ENCODE measurements at places on chromosomes 1 and 21. TPM values are rescaled to one million over a fixed set of nuclear protein-coding genes. Genes with fewer than 3 reads are reported as not detected.
A peak's percentile ranks its signal among the peaks of the same experiment; 100 is the strongest.

- no peak overlapping the region for H3K4me3 ChIP-seq
- H3K4me1 ChIP-seq: peaks cover 20% of the 10 kb centered on the region
- no peak overlapping the region for H3K27ac ChIP-seq
- no peaks in the 10 kb centered on the region for H3K27me3 ChIP-seq
Observed at GRCh38 chr1:208129060-208129459, 115.1 kb downstream of the PLXNA2 start.

DNA sequence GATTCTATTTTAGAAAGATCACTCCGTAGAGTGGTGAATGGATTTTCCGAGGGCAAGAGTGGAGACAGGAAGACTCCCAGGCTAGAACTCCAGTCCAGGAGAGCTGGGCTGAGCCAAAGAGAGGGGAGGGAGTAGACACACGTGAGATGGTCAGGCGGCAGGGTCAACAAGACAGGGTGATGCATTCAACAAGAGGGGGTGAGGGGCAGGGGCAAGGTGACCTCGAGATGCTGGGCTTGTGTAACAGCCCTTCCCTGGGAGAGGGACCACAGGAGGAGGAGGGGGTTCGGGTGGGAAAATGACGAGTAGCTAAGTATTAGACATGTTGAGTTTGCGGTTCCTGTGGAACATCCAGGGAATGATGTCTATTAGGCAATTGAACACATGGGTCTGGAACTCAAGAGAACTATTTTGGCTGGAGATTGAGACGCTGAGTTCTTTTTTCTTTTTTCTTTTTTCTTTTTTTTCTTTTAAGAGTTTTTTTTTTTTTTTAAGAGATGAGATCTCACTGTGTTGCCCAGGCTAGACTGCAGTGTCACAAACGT, 13.3 kb downstream of the RSPO1 start:
- H3K4me1 ChIP-seq: no peaks in the 10 kb centered on the region
- no peak overlapping the region for H3K27ac ChIP-seq
- H3K4me3 ChIP-seq: no peak overlapping the region

DNA sequence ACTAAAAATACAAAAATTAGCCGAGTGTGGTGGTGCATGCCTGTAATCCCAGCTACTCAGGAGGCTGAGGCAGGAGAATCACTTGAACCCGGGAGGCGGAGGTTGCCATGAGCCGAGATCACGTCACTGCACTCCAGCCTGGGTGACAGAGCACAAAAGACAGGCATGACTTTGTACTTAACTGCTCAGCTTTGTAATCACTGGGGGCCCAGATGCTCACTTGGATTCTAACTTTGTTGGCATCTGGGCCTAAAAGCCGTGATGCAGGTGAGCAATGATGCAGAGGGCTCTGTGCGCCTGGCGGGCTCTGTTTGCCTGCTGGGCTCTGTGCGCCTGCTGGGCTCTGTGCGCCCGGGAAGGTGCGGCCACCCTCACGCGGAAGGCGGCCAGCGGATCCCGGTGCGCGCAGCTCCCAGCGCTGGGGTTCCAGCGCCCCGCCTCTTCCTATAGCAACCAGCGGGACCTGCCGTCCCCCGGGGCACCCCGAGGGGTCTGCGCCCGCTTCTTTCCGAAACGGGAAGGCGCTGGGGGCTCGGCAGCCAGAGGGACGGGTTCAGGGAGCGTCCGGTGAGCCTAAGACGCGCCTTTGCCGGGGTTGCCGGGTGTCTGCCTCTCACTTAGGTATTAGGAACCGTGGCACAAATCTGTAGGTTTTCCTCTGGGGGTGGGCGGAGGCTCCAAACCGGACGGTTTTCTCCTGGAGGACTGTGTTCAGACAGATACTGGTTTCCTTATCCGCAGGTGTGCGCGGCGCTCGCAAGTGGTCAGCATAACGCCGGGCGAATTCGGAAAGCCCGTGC, 31.7 kb downstream of the PRMT2 start:
- H3K4me1 ChIP-seq: no peaks in the 10 kb centered on the region
- no peaks in the 10 kb centered on the region for H3K36me3 ChIP-seq
- H3K27ac ChIP-seq: no peak overlapping the region
- peak; percentile 38 for DNase-seq
- peak overlapping the region; percentile 65 for H3K4me3 ChIP-seq

- H3K4me1 ChIP-seq: no peaks in the 10 kb centered on the region
- no peak overlapping the region for H3K4me3 ChIP-seq
- no peak overlapping the region for H3K27ac ChIP-seq
- DNase-seq: no peak
- no peaks in the 10 kb centered on the region for H3K36me3 ChIP-seq
Observed at GRCh38 chr1:232344791-232345399, 285.0 kb downstream of the SIPA1L2 start.

SETSIP gene
- not detected for total RNA-seq

GRCh38 chr21:42276526-42277154, 38.6 kb downstream of the TFF3 start:
- no peak overlapping the region for H3K4me3 ChIP-seq
- no peak overlapping the region for H3K27ac ChIP-seq
- DNase-seq: no peak

- peaks cover 14% of the 10 kb centered on the region for H3K4me1 ChIP-seq
- H3K27me3 ChIP-seq: no peaks in the 10 kb centered on the region
- peak overlapping the region; percentile 28 for H3K27ac ChIP-seq
- H3K4me3 ChIP-seq: peak overlapping the region; percentile 72
- DNase-seq: no peak
Observed at GRCh38 chr1:23801338-23801748, 789 bp upstream of the GALE start.

DNA sequence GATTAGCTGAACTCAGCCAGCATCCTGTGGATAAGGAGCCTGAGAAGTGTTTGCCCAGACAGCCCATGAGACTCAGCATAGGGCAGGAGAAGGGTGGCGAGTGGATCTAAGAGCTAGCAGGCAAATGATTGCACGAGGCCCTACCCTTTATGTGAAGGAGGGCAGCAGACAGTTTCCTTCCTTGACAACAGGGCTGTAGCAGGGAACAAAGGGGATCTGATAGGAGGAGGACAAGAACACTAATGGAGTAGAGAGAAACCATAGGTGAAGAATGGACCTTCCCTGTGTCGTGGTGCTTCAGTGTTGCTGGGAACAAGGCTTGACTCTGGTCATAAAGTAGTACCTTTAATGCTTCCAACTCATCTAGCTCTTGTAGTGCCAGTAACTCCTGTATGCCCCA, 84.3 kb downstream of the PGM1 start:
- no peaks in the 10 kb centered on the region for H3K27me3 ChIP-seq
- no peak overlapping the region for H3K27ac ChIP-seq
- peaks cover 13% of the 10 kb centered on the region for H3K4me1 ChIP-seq

LRRN2 gene
- 7.0 TPM for total RNA-seq

GRCh38 chr21:28089599-28090441, 902.9 kb downstream of the LTN1 start:
- H3K36me3 ChIP-seq: no peaks in the 10 kb centered on the region
- DNase-seq: no peak
- no peak overlapping the region for H3K4me3 ChIP-seq
- H3K27ac ChIP-seq: no peak overlapping the region
- no peaks in the 10 kb centered on the region for H3K27me3 ChIP-seq

DNA sequence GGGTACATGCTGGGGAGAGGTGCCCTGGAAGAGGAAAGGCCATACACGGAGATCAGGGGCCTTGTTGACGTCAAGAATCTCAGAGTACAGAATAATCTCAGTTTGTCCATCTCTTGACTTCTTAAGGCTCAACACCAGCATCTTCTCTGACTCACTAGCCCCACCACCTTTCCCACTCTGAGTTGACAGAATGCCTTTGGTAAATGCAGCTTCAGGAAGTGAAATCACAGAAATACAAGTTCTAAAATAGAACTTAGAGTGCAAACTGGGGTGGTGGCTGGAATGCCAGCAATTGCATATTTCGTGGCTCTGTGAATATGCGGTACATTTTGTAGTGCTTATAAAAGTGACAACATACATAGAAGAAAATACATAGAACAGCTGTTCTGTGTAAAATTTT, 1.6 kb downstream of the COG2 start:
- peak overlapping the region; percentile 78 for H3K4me3 ChIP-seq
- H3K4me1 ChIP-seq: peaks cover 18% of the 10 kb centered on the region
- DNase-seq: no peak
